Stimulated activated CD8-positive, alpha-beta memory T cell treated with anti-CD3 and anti-CD28 coated beads, Interleukin-4, amount 100 ng/mL, for 1 hour (primary cell): ENCODE measurements at places on chromosomes 7 and 10.

- DNase-seq = no peak
Measured at GRCh38 chr7:143360788-143361551, 1.5 kb downstream of the FAM131B start.

- no peak for DNase-seq
Measured at GRCh38 chr10:106576534-106576933, 588.0 kb downstream of the SORCS1 start.

DNA sequence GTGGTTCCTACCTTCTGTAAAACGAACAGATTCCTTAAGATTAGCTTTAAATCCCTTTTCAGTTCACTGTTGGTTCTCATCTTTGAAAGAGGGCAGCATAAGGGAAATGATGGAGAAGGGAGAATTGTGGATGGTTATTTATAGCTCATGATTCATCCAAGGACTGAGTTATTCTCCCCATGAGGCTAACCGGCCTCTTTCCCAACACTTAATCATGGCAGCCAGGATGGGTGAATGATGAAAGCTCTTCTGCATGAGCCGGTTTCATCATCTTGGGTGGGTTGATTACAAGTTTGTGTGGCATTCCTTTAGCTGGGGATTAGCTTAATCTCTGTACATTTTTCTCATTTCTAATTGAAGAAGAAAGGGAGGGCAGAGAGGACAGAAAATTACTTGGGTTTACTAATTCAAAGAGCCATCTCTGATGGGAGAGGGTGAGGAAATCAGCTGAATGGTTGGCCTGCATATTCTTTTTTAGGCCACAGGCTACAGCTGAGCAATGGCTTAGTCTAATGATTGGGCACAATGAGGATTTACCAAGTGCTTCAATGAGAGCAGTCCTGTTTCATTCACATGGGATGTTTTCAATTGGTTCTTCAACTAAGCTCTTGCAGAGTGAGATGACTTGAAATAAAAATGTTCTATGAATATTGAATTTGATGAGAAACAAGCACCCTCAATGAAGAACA, 250.0 kb downstream of the BMPER start:
- no peak for DNase-seq

DNA sequence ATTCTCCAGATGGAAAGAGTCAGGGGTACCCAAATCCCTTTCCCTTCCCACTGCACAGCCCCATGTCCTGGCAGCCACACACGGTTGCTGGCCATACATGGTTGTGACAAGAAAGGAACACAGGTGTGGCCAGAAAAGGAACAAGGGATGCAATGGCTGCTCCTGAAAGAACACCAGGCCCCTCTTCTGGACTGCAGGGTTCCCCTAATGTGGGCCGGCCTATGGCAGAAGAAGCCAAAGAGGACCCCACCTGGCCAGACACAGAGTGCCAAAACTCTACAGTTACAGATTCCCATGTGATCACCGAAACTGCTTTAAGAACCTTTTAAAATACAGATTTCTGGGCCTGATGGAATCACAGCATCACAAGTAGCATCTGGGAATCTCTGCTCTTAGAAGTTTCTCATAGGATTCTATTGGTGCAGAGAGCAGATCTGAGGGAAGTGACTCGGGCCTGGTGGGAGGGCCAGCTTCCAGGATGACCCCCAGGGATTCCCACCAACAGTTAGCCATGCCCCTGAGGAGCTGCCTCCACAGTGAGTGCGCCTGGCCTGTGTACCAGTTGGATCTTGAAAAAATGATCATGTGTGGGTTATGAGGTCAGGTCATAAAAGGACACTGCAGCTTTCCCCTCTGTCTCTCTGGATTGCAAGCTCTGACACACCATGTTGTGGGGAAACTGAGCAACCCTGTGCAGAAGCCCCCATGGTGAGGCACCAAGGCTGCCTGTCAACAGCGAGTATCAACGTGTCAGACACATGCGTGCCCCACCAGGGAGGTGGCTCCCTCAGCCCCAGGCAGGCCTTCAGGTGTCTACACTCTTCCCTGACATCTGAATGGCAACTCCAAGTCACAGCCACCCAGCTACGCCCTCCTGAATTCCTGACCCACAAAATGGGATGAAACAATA, 89.6 kb upstream of the LANCL2 start:
- DNase-seq = no peak

DNA sequence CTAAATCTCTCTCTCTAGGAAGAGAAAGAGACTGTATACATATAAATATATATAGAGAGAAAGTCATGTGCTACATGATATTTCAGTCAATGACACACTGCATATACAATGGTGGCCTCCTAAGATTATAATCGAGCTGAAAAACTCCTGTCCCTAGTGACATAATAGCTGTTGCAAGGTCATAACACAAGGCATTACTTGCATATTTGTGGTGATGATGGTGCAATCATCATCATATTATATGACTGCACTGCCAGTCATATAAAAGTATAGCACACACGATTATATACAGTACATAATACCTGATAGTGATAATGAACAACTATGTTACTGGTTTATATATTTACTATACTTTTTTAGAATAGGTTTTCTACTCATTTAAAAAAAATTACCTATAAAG, 316.7 kb downstream of the FGFR2 start:
- no peak for DNase-seq
